Fibroblast of lung (primary cell): ENCODE measurements at places on chromosomes 7 and 10.

DNA sequence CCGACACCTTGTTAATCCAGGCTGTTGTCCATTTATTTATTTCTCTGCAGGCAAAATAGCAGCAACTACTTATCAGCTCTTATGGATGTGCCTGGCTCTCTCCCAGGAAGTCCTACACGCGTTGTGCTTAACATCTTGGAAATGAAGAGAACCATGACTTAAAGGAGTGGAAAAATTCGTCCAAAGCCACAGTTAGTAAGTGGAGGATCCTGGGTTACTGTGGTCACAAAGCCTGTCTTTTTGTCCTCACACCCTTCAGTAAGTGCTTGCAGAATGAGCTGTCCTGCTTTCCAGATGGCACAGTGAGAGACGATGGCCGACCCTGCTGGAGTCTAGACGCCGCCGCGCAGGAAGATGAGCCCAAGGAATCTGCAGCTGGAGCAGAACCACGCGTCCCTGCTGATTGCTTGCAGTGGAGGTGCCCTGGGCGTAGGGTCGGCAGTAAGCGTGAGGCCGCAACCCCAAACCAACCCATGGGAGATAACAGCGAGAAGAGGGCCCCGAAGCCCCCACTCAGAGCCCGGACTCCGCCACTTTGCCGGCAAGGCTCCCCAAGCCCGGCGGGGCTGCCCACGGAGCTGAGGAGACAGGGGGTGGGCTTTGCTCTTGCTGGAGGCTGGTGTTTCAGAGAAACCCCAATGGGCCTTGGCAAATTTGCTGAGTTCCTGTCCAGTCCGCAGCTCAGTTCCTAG lies 178.6 kb downstream of the CXCL12 start:
- DNase-seq = peak; percentile 51

- DNase-seq = no peak
These were observed 55.1 kb downstream of the ANKMY2 start for GRCh38 chr7:16590424-16590823.

DNA sequence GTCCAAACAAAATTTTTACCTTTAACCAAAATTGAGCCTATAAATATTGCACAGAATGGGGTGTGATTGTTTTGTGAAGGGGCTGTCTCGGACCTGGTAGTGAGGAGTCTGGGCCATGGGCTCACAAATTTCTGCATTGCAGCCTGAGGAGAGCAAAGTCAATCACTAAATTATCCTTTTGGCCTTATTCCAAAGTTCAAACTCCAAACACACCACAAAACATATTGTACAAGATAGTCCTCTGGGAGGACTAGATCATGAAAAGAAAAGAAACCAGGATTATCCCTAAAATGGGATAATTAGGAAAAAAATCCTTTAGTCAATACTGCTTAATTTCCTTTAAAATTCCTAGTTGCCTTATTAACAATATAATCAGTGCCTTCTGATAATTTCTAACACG lies 115.5 kb downstream of the BUB3 start:
- DNase-seq = no peak

- no peak for DNase-seq
These were observed 31.6 kb downstream of the CTTNBP2 start for GRCh38 chr7:117841611-117842010.

GRCh38 chr7:26958834-26959233 lies 94.4 kb upstream of the SKAP2 start:
- DNase-seq = peak; percentile 63
